ENCODE measurements at places on chromosomes 3 and 15. TPM values are rescaled to one million over a fixed set of nuclear protein-coding genes. Genes with fewer than 3 reads are reported as not detected.

FRMD4B gene
- total RNA-seq = 0.85 TPM

PHC3 gene
- total RNA-seq = 15.6 TPM

KCNAB1 gene
- not detected for total RNA-seq

RHCG gene
- total RNA-seq = 42.0 TPM

PP2D1 gene
- not detected for total RNA-seq

NOX5 gene
- total RNA-seq = 0.24 TPM

LRRIQ4 gene
- total RNA-seq = not detected

FETUB gene
- total RNA-seq = 0.08 TPM

EPHB3 gene
- 0.21 TPM for total RNA-seq

KIF23 gene
- total RNA-seq = 65.7 TPM

GATM gene
- 2.3 TPM for total RNA-seq

IQCH gene
- 1.6 TPM for total RNA-seq

ANKDD1A gene
- 1.7 TPM for total RNA-seq

ZNF860 gene
- total RNA-seq = 1.5 TPM

ZFAND6 gene
- total RNA-seq = 92.4 TPM

VWA5B2 gene
- 0.29 TPM for total RNA-seq

PIF1 gene
- total RNA-seq = 13.4 TPM

GOLGA6A gene
- total RNA-seq = 0.09 TPM

RTP3 gene
- not detected for total RNA-seq

CCDC191 gene
- 1.5 TPM for total RNA-seq

GPR160 gene
- 2.1 TPM for total RNA-seq

SCAANT1 gene
- total RNA-seq = not detected

MCF2L2 gene
- 0.17 TPM for total RNA-seq

PRTG gene
- 8.9 TPM for total RNA-seq

CCDC39 gene
- total RNA-seq = not detected

LNP1 gene
- 0.80 TPM for total RNA-seq

CCDC71 gene
- 12.1 TPM for total RNA-seq

IRAK2 gene
- 12.8 TPM for total RNA-seq

GHRL gene
- total RNA-seq = not detected

CPNE9 gene
- total RNA-seq = 0.29 TPM

NIT2 gene
- 84.7 TPM for total RNA-seq

CD200 gene
- not detected for total RNA-seq

ADAMTS9 gene
- 0.63 TPM for total RNA-seq

GOLGA8J gene
- 0.09 TPM for total RNA-seq

GRAMD1C gene
- total RNA-seq = 0.46 TPM

CCPG1 gene
- 36.7 TPM for total RNA-seq

SMCO1 gene
- total RNA-seq = not detected

ZPLD1 gene
- not detected for total RNA-seq

GABRR3 gene
- not detected for total RNA-seq

CKMT1B gene
- total RNA-seq = 3.4 TPM

CTXN2 gene
- not detected for total RNA-seq

LOXL1 gene
- 0.70 TPM for total RNA-seq

BLM gene
- total RNA-seq = 12.9 TPM

THAP10 gene
- 4.1 TPM for total RNA-seq

NEK10 gene
- total RNA-seq = 0.66 TPM

SECISBP2L gene
- 7.5 TPM for total RNA-seq

POPDC2 gene
- total RNA-seq = 0.37 TPM

GP5 gene
- total RNA-seq = 0.01 TPM

RFC4 gene
- total RNA-seq = 61.9 TPM

IL5RA gene
- total RNA-seq = not detected

PSTPIP1 gene
- not detected for total RNA-seq

GOLGA6B gene
- total RNA-seq = not detected

ALS2CL gene
- 7.0 TPM for total RNA-seq

GASK1A gene
- total RNA-seq = not detected

Data from A549 treated with AZD2906 at 1 μM for 4 hours (cell line).